ENCODE measurements at places on chromosomes 2 and 18.

DNA sequence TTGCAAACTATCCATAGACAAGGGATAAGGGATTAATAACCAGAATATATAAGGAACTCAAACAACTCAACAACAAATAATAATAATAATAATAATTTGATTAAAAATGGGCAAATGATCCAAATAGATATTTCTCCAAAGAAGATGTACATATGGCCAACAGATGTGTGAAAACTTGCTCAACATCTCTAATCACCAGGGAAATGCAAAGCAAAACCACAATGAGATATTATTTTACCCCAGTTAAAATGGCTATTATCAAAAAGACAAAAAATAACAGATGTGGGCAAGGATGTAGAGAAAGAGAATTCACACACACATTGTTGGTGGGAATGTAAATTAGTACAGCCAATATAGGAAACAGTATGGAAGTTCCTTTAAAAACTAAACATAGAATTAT, 26.9 kb downstream of the DNAH7 start:
- no peak for DNase-seq

DNA sequence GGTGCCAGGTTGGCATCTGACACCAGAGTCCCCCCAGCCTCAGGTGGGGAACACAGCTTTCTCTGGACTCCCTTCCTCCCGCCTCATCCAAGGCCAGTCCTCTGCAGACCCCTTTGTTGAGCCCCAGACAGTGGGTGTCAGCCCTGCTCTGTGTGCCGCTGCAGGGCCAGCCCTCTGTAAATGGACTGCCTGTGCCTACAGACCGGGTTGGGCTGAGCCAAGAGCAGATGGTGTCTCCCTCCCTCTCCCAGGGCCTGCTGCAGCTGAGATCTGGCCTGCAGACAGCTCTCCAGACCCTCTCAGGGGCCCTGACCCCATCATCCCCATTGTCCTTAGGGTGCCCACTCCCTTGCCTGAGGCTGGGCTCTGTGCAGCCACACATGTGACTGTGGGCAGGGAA, 160.8 kb downstream of the KLHL29 start:
- no peak for DNase-seq

DNA sequence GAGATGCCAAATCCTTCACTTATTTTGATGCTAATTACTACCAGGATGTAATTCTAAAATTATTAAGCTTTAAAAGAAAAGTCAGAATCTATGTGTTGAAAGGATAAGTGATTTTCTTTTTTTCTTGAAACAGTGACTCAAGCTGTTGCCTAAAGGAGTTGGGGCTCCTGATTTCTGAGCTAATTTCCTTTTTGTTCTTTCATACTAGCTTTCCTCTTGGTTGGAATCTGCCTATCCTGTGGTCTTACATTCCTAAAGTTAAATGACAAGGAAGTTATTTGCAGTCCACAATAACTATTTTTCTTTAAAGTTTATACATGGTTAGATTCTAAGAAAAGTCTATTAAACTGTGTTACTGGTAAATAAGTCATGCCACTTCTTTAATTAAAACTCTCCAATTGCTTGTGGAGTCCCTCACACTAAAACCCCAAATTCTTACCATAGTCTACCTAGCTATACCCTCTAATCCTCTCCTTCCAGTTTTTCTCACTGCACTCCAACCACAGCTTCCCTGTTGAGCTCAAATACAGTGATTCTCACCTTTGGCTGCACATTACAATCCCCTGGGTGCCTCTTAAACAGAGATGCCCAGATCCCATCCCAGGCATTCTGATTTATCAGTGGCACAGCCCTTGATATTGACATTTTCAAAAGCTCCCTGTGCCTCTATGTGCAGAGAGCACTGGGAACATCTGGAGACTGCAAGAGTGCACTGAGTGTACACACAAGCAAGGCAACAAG, 63.3 kb upstream of the EFEMP1 start:
- no peak for DNase-seq

DNA sequence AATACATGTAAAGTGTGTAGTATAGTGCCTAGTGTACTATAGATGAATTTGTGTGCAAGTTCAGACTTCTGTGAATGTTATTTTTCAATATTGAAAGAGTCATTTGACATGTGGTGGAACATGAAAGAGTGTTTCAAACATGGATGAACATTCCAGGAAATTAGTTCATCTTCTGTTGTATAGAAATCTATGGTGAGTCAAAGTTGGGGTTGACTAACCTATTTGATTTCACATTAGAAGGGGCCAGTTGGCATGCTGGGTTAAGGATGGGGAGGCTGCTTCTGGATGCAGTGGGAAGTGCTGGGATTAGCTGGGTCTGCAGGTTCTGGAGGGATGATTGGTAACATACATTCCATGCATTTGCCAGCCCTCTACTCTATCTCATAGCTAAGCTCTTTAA, 50.6 kb downstream of the LYPD6B start:
- DNase-seq: no peak

DNA sequence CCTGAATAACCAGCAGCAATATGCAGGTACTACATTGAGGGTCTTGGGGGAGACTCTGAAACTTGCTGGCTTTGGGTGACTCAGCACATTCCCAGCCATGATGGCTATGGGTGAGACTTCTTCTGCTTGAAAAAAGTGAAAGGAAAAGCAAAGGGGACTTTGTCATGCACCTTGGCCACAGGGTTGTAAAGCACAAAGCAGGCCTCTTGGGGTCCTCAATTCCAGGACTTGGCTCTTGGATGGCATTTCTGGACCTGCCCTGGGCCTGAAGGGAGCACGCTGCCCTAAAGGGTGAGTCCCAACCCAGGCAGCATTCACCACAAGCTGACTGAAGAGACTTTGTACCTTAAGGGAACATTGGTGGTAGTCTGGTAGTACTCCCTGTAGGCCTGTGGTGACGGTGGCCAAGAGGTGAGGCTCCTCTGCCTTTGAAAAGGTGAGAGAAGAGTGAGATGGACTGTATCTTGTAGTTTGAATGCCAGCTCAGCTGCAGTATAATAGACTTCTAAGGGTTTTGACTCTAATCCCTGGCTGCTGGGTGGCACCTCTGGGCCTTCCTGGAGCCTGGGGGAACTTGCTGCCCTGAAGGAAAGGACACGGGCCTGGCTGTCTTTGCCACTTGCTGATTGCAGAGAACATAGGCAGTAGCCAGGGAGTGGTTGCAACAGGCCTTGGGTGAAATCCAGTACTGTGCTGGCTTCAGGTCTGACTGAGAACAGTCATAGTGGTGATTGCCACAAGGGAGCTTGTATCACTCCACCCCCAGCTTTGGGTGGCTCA, 36.5 kb upstream of the CYTIP start:
- no peak for DNase-seq

DNA sequence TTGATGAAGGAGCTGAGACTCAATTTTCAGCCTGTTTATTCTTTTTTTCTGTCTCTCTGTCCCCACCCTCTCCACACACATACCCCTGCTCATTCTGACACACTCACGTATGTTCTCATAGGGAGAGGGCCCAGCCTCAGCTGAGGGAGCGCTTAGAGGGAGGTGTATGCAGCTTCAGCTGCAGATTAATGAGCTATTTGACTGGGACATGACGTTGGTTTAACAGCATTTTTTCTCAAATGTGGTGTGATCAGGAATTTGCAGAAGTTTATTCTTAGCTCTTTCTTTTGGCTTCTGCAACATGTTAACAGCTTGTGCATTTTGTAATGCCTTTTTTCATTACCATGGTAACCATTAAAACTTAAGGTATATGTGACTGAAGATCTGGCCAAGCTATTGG, 1547.1 kb upstream of the PIK3C3 start:
- DNase-seq: no peak

GRCh38 chr2:178485356-178485755, 5.1 kb downstream of the PLEKHA3 start:
- DNase-seq: no peak
